ENCODE measurements at places on chromosomes 16 and 17.

DNA sequence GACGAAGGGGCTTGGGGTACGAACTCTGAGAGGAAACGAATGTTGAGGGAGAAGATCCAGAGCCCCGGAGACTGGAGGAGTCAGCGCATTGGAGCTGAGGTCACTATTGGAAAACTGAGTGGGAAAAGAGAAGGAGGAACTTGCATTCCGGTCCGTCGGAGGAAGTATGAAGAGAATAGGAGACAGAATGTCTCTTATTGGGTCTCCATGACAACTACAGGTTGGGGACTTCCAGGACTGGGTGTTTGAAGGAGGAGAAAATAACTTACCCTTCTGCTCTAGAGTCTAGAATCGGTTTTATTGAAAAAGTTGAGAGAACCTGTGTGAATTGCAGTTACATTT is 537 bp downstream of the GOSR1 start:
- DNase-seq = peak; percentile 11

DNA sequence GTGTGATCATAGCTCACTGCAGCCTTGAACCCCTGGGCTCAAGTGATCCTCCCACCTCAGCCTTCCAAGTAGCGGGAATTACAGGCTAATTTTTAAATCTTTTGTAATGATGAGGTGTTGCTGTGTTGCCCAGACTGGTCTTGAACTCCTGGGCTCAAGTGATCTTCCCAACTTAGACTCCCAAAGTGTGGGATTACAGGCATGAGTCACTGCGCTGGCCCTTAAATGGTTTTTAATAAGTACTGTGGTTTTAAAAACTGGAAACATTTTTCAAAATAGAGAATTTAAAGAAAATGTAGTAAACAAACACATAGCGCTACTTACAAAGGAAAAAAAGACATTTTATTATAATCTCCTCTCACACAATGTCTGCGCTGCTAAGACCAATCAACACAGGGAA is 32.2 kb downstream of the MARCHF10 start:
- no peak for DNase-seq

- DNase-seq = no peak
These were observed 292.4 kb upstream of the FOXF1 start for GRCh38 chr16:86217891-86218270.

GRCh38 chr16:73172973-73173709 is 125.2 kb upstream of the ZFHX3 start:
- no peak for DNase-seq

- DNase-seq = no peak
These were observed 408.6 kb downstream of the MAF start for GRCh38 chr16:79191933-79192332.

DNA sequence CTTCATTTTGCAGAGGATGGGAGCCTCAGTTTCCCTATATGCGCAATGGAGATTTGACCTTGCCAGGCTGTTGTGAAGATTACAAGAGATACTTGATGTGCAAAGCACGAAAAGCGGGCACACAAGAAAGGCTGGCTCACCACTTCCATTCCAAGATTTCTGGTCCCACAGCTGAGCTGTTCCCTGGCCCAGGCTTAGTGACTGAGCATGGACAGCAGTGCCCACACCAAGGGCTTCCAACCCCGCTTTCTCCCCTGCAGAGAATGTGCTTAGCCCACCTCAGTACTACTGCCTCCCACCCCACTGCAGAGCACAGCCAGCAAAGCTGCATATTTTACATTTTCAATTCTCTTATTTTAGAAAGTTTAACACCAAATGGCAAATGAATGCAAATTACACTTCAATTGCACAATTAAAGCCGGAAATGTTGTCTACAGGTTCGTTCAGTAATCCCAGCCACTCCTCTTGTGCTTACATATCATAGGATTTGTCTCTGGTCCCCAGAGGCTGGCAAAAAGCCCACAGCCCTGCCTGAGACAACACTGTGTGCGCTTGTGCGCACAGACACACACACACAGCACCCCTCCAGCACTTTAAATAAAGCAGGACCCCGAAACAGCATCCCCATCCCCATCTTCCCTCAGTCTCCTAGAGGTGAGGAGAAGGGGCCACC is 51.8 kb downstream of the VAC14 start:
- DNase-seq = no peak

DNA sequence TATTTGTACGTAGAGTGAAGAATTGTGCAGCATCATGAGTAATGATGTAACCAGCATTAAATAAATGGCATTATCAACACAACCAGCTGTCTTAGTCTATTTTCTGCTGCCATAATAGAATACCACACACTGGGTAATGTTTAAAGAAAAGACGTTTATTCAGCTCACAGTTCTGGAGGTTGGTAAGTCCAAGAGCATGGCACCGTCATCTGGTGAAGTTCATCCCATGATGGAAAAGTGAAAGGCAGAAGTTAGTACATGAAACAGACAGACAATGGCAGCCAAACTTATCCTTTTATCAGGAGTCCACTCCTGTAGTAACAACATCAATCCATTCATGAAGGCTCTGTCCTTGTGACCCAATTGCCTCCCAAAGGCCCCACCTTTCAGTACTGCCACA is 6.3 kb upstream of the GOSR2 start:
- DNase-seq = no peak

DNA sequence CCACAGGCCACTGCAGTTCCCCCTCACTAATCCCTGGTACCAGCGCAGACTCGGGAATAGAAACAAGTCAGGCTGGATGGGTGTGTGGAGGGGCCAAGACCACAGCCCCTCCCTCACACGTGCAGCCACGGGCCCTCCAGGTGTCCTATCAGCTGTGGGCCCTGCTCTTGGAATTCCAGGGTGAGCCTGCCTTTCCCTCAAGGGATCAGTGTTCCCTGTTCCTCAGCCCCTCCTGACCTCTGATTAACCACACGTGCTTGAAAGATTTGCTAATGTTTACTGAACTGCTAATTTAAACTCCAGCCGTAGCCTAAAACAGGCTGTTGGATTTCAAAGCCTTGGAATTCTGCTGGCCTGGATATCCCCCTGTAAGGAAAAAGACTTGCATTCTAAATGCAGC is 146.4 kb downstream of the SOCS1 start:
- no peak for DNase-seq

DNA sequence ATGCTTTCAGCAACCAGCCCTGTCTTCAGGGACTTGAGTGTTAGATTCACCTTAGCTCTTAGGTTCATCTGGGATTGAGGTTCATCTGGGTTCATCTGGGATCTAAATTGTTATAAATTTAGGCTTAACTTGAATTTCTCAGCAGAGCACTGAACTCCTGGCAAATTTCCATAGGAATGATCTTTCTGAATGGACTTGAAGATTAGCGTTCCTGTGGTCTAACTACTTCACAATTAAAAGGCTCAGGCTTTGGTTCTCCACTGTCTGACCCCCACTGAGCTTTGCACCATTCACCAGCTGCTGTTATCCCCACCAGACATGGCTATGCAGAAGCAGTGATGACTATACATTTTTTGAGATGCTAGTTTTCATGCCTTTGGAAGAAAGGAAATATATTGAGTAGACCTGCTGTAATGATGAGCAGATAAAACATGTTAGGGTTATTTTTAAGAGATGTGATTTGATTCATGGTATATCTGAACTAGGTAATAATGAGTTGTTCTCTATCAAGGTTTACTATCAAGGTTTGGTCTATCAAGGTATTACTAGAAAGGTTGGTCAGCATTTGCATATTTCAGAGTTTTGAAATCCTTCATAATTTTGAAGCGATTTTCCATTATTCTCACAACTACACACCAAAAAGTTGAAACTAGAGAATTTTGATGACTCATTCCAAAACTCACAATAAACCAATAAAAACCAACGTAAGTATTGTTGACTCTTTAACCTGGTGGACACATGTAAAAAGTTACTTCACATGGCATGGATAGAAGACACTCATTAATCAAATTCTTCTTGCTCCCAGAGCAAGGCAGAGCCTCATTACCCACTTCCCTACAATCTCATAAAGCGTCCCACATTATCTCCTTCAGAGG is 71.7 kb downstream of the SNX11 start:
- DNase-seq = no peak

- no peak for DNase-seq
These were observed 16.7 kb downstream of the CTRL start for GRCh38 chr16:67914758-67915495.

GRCh38 chr16:57977418-57978069 is 6.6 kb upstream of the CNGB1 start:
- no peak for DNase-seq

DNA sequence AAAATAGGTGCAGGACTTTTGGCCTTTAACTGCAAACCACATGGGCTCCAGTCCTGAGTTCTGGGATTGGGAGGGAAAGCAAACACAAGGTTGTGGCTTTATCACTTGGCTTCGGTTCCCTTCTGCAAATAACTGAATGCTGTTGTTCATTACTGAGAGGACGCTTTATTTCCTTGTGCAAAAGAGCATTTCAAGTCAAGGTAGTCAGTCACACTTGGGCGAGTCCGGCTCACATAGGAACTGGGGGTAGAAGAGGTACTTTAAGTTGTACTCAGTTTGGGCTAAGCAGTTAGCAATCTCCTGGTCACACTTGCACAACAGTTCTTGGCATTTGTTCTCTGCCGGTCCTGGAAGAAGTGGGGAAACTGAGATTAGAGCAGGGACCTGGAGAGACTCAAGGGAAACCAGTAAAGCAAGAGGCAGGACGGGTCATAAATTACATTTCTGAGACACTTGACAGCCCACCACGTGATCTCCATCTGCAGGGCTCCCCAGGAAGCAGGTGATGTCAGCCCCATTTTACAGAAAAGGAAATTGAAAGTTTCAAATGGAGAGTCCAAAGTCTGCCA is 21.6 kb downstream of the PLA2G10 start:
- no peak for DNase-seq

GRCh38 chr17:68572138-68572842 is 28.9 kb downstream of the FAM20A start:
- DNase-seq = no peak

DNA sequence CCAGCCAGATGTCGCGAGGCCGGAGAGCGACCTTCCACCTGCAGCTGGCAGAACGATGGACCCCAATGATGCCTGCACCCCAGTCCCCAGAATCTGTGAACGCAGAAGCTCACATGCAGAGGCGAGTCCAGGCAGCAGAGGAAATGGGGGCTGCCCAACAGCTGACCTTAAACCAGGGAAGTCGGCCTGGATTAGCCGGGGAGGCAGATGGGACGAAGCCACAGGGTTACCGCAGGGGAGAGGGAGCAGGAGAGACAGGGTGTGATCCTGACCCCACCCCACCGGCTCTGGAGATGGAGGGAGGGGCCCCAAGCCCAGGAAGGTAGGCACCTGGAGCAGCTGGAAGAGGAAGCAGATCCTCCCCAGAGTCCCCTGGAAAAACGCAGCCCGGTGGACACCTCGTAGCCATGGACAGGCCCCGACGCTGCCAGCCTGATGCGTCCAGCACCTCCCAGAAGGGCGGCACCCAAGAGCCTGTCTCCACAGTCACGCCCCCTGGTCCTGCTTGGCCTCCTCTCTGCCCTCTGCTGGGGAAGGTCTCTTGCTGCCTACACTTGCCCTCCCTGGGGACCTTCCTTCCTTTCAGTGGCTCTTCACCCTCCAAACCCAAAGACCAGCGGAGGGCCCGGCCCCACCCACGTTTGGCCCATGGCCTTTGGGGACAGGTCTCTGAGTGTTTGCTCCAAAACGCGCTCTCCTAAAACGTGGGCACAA is 37.3 kb downstream of the PIEZO1 start:
- DNase-seq = peak; percentile 37

- no peak for DNase-seq
These were observed 273.9 kb downstream of the HAPSTR1 start for GRCh38 chr16:9365370-9365728.

DNA sequence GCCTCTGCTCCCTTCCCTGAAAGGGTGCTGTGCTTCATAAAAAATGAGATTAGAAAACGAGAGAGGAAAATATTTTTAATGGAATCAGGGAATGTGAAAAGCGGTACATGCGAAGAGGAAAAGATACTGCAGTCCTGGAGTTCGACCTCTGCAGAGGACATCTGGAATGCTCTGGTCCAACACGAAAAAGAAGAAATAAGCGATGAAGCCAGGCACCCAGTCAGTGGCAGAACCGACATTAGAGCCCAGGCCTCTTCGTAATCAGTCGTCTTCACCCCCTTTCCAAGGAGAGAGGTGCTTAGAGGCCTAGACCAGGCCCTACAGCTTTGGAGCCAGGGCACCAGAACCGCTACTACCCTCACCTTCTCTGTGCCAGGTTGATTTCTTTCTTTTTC is 459 bp upstream of the MARCHF10 start:
- no peak for DNase-seq

GRCh38 chr16:75502916-75503605 is 7.8 kb upstream of the CHST6 start:
- no peak for DNase-seq

DNA sequence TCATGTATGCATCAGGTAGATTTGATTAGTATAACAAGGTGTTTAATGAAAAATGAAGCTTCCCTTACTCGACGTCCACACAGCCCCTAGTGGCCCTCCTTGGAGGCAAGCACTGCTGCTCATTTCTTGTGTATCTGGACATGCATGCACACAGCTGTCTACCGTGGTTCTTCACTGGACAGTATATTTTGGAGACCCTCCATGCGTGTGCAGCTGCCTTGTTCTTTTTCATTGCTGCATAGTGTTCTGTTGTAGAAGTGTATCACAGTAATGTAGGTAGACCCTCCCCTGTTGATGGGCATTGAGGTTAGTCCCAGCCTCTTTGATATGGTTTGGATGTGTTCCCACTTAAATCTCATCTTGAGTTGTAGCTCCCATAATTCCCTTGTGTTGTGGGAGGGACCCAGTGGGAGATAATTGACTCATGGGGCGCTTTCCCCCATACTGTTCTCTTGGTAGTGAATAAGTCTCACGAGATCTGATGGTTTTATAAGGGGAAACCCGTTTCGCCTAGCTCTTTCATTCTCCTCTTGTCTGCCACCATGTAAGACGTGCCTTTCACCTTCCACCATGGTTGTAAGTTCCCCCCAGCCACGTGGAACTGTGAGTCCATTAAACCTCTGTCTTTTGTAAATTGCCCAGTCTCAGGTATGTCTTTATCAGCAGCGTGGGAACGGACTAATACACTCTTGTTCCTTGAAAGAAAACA is 6.3 kb downstream of the CMIP start:
- DNase-seq = peak; percentile 49

DNA sequence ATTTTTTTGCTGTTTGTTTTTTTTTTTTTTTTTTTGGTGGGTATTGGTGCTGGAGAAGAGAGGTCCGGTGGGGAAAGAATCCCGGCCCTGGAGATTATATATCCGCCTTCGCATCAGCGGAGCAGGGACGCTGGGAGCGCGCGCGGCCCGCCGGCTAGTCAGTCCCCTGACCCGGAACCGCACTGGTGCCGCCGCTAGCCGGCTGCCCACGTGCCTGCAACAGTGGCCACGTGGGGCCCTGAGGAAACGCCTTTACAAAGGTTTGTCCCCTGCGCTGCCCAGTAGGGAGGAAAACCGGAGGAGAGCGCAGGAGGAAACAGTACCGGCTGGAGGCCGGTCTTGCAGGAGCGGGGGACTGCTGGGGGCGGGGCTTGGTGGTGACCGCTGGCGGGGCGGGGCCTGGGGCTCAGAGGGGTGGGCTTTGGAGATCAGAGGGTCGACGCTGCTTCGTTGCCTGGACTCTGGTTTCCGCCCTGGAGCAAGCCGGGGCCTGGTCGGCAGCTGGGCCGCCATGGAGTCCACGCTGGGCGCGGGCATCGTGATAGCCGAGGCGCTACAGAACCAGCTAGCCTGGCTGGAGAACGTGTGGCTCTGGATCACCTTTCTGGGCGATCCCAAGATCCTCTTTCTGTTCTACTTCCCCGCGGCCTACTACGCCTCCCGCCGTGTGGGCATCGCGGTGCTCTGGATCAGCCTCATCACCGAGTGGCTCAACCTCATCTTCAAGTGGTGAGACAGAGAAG is at the start of gene G6PC3:
TSS of gene G6PC3 (plus strand) at position 281 of the 743 bp plus-strand sequence. CDS start at position 512, 231 bp downstream.
- peak; percentile 94 for DNase-seq

Data from activated naive CD4-positive, alpha-beta T cell treated with anti-CD3 and anti-CD28 coated beads for 36 hours (primary cell).